Stimulated activated CD4-positive, alpha-beta T cell treated with anti-CD3 and anti-CD28 coated beads, Interleukin-1b, Interleukin-23, amount 100 ng/mL, for 1 hour (primary cell): ENCODE measurements at places on chromosomes 4 and X.

- DNase-seq = no peak
Measured at GRCh38 chr4:25702848-25703247, 47.2 kb downstream of the SLC34A2 start.

GRCh38 chr4:8218371-8219031, 19.4 kb downstream of the SH3TC1 start:
- no peak for DNase-seq

GRCh38 chr4:26227601-26228229, 93.1 kb upstream of the RBPJ start:
- no peak for DNase-seq

DNA sequence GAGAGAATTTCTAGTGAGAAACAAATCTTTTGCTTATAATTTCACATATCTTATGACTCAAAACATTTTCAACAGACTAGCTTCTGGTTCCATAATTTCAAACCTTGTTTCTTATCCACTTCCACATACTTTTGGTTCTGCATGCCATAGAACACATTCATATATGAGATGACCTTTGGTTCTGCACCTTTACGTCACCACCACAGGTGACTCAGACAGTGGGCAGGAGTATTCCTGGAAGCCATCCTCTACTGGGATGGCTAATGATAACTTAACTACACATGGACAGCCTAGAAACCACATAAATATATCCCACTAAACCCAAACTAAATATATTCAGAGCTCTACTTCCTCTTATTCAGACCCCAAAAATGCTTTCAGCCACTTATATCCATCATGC, 133.3 kb downstream of the DCK start:
- DNase-seq = no peak
